ENCODE measurements at places on chromosomes 11 and 22.

DNA sequence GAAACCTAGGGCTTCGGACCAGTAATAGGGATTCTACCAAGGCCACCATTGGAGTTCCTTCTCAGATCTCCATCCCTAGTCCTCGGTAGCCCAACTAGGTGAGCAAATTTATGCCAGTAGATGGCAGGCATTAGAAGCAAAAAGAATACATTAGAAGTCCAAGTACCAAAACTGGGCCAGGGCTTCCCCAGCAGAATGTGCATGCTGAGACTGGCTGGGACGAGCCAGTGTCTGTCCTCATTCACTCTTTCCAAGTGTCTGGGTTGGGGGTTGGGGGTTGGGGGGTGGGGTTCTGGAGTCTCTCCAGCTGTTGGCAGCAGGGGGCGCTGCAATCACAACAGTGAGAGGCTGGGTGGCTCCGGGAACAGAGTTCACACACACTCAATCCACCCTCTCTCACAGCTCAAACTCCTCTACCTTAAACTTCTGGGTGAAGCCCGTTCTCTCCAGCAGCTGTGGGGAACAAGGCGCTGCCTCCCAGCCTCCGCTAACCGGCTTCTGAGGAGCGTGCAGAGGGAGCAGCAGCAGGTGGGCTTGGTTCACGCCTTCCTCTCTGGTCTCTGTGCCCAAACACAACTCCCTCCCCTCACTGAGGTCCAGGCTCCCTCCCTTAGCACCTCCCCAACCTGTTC lies 57.5 kb downstream of the BTG4 start:
- peak; percentile 39 for DNase-seq

DNA sequence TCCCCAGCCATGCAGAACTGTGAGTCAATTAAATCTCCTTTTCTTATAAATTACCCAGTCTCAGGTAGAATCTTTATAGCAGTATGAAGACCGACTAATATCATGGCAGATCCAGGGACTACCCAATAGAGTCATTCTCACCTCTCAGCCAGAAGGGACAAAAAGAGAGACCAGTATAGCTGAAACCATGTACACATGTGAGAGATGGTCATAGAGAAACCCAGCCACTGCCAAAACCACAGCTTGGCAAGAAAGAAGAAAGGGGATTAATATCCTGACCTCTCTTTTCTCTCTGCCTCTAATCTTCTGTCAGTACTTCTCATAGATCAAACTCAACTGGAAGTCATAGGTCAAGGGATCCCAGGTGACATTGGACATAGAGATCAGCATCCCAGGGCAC lies 109.8 kb downstream of the CCDC34 start:
- DNase-seq = no peak

DNA sequence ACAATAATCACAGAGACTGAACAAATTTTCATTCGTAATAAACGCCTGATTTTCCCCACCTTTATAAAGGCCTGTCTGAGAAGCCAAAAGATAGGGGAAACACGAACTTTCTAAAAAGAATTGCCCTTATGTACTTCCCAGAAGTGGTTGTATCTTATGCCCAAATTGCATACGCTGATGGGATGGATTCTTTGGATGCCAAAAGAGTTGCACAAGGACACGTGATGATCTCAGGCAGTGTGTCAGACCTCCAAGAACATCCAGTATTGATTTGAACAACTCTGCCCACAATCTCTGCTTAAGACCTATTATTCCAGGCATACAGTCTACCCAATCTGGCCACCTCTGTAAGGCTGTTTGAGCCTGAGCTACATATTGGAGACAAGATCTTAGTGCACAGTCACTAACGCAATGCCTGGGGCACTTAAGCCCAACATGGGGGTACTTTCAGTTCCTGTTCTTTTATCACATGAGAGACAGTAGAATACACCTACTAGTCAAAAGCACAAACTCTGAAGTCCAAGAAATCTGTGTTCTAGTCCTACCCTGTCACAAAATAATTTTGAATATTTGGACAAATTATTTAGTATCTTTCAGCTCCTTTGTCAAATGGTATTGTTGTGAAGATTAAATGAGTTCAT lies 38.9 kb downstream of the OR10A6 start:
- peak; percentile 39 for DNase-seq

DNA sequence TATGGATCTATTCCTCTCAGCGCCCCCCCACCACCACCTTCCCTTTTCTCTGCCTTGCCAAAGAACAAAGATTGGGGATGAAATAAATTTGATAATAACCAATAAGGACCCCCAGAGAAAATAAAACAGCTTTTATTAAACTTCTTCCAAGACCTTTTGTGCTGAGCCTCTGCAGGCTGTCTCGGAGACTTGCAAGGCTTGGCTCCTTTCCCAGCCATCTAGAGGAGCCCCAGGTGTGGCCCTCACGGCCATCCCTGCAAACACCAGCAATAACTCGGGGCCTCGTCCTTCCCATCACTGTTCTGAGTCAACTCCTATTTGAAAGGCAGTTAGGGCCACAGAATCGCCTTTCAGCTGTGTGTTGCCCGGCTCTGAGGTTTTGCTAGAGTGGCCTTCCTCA lies 51.2 kb upstream of the LMO1 start:
- no peak for DNase-seq

DNA sequence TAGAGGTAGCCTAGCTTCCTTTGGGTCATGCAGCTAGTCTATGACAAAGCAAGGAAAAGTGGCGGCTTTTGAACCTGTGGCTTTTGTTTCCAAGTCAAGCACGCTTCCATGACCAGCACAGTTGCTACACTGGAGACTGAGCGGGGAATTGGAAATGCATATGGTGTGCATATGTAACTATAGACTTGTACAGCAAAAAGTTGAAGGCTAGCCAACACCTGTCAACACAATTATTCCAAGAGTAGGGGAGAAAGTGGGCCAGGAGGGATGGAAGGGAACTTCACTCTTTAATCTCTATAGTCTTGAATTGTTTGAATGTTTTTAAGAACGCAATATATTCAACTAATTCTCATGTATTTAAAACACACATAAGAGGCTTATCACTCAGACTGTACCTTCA lies 218.5 kb upstream of the CADM1 start:
- no peak for DNase-seq

DNA sequence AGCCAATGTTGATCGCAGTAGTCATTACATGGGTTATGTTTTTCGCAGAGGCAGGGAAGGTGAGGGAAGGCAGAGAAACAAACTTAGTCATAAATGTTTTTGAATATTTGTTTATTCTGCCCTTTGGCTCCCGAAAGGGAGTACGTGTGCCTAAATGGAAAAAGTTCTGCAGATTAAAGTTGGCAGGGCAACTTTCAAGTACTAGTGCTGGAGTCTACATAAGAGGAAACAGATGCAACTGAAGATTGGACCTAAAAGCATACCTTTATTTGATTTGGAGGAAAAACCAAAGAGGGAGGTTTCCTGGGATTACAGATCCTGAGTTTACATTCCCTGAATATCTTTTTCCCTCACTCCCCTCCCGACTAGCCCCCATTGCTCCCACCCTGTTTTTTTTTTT lies 5.7 kb downstream of the HSD17B12 start:
- no peak for DNase-seq

DNA sequence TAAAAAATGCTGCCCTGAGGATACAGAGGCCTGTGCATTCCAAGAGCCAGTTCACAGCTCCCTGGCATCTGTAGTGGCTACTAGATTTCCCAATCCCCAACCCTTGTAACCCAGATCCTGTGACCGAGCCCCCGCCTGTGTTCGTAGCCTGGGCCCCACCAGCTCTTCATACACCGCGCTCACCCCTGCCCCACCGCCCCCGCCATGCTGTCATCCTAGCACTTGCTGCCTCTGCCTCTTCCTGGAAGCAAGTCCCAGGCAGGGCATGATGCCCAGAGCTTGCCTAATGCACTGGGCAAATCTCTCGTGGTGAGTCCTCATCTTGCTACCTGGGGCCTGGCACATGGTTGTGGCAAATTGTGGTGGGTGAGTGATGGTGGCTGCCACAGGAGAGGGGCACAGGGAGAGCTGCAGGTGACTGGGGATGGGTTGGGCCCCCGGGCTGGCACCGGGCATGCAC lies 7.1 kb downstream of the MGAT3 start:
- no peak for DNase-seq

GRCh38 chr11:25938952-25939351 lies 393.0 kb upstream of the ANO3 start:
- DNase-seq = no peak

DNA sequence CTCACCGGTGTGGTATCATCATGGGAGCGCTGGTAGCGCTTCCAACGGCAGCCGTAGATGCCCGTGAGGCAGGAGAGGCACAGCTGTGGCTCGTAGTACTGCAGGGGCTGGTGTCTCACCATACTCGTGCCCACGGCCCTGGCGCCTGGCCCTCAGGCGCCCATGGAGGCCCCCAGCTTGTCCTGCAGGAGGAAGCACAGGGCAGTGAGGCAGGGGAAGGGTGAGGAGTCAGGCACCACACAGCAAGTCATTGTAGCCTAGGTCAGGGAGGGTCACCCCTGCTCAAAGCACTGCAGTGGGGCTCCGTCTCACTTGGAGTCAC lies 44.6 kb upstream of the KLHL35 start:
- DNase-seq = no peak

GRCh38 chr11:132874638-132875037 lies 657.7 kb downstream of the OPCML start:
- DNase-seq = peak; percentile 94

DNA sequence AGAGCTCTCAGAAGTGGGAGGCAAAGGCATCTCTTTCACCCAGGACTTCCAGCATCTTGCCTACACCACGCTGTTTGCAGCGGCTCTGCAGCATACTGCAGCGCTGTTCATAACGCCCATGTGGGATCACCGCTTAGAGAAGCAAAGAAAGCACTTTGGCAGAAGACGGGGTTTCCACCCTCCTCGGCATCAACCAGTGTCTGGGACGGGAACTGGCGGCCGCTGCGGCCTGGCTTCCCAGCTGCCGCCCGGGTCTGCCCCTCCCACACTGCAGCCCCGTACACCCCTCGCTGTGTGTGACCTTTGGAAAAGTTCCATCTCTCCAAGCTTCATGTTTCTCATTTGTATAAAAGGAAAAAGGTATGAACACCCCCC lies 545 bp upstream of the TIRAP start:
- no peak for DNase-seq

GRCh38 chr22:27171212-27171611 lies 513.8 kb downstream of the MIAT start:
- no peak for DNase-seq

DNA sequence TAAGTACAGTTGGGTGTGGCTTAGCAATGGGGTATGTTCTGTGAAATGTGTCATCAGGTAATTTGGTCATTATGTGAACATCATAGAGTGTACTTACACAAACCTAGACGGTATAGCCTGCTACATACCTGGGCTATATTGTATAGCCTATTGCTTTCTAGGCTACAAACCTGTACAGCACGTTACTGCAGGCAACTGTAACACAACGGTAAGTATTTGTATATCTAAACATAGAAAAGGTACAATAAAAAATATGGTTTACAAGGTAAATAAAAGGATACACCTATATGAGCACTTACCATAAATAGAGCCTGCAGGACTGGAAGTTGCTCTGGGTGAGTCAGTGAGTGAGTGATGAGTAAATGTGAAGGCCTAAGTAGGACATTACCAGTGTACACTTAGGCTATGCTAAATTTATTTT lies 73.1 kb upstream of the GDPD4 start:
- peak; percentile 50 for DNase-seq

- DNase-seq = no peak
Observed at GRCh38 chr22:48135592-48135991, 1373.1 kb downstream of the TBC1D22A start.

DNA sequence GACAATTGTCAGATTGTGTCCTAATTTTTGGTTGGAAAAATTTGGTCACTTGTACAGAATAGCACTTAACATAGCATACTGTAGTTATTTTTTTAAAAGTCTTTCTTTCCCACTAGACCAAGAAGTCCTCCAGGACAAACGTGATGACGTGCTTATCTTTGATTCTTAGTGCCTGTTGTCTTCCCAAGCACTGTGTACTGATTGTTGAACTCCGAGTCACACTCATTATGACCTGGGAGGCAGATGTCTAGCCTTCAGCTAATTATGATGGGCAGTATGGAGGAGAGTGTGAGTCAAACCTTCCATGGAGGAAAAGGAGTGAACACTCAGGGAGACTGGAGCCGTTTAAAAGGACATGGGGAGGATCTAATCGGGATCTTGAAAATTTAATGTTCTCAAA lies 119.8 kb downstream of the SPON1 start:
- DNase-seq = no peak

GRCh38 chr22:48882636-48883200 lies 945.0 kb downstream of the BRD1 start:
- no peak for DNase-seq

- DNase-seq = peak; percentile 34
Observed at GRCh38 chr22:37314315-37315074, 32.2 kb downstream of the CYTH4 start.

GRCh38 chr11:19631712-19632498 lies 80.7 kb upstream of the NAV2 start:
- DNase-seq = no peak

DNA sequence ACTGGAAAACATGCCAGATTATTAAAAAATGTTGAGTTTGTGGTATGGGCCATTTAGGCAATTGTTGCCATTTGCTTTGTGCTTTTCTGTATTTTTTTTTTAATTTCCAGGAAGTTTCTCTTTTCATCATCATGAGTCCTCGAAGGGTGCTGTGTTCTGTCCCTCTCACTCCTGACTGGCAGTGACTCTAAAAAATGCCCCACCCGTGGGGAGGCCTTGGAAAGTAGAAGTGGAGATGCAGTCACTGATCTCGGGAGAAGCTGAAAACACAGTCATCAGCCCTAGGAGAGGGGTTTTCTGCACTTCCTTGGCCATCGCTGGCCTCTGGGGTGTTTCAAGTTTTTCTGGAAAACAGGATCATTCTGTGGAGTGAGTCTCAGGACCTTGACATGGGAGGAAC lies 98.5 kb upstream of the GRK3 start:
- no peak for DNase-seq

DNA sequence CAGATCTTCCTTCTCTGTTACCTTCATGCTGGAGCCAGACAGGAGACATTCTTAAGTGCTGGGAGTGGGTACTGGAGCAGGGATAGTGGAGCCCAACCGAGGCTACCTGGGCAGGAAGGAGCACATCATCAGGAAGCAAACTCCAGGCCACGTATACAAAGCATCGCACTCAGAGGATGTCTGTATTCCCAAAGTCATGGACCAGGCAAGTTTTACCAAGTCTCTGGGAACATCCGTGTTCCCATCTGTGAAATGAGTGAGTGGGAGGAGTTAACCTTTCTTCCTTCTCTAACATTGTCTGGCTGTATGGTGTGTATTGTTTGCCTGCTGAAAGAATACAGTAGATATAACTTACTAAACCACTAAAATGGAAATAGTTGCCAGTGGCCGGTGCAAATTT lies 175.0 kb upstream of the TMEM45B start:
- no peak for DNase-seq

DNA sequence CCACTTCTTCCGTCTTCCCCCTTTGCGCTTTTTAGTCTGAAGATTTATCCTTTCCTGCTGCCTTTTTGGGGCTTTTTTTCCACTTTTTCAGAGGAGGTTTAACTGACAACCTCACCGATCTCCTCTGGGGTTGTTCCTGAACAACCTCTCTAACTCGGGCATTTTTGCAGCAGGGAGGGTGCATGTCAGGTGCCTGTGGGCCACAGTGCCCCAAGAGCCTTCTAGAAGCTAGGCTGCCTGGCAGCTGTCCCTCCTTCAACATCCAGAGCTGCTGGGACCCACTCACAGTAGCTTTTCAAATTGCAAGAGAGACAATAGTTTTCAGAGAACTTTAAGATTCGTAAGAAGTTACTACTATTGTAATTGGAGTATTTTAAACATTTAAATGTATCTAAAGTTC lies 1112.4 kb upstream of the CNTN5 start:
- no peak for DNase-seq

Measured in HT1080 (cell line).